Melanocyte of skin (primary cell): ENCODE measurements at places on chromosomes 7 and 10. TPM values are rescaled to one million over a fixed set of nuclear protein-coding genes. Genes with fewer than 3 reads are reported as not detected.

Gene COL28A1
- under 0.01 TPM in 1 of 2 replicates, not detected in the other for total RNA-seq

Gene WNT8B
- not detected in 2 replicates for total RNA-seq

Gene SLC25A13
- total RNA-seq: 59.3 and 73.7 TPM in 2 replicates

Gene SERPINE1
- 1.0 and 46.2 TPM in 2 replicates for total RNA-seq

Gene PDE6C
- total RNA-seq: not detected in 2 replicates

Gene DNTT
- total RNA-seq: not detected in 2 replicates

Gene SLC16A12
- not detected in 2 replicates for total RNA-seq

Gene COMTD1
- total RNA-seq: 10.7 and 11.6 TPM in 2 replicates

Gene PPP1R17
- total RNA-seq: not detected in 2 replicates

Gene MORN4
- 3.5 and 4.3 TPM in 2 replicates for total RNA-seq

Gene GCK
- total RNA-seq: not detected in 2 replicates

Gene TMEM209
- 22.7 and 31.6 TPM in 2 replicates for total RNA-seq

Gene CPA1
- not detected in 2 replicates for total RNA-seq

Gene FAM13C
- under 0.01 and 1.8 TPM in 2 replicates for total RNA-seq

Gene TACC2
- total RNA-seq: 5.6 and 11.0 TPM in 2 replicates

Gene ITPRID1
- total RNA-seq: not detected in 2 replicates
